ENCODE measurements at places on chromosomes 11 and 22.

- DNase-seq: no peak
These were observed 77.4 kb downstream of the MS4A13 start for GRCh38 chr11:60592601-60593000.

DNA sequence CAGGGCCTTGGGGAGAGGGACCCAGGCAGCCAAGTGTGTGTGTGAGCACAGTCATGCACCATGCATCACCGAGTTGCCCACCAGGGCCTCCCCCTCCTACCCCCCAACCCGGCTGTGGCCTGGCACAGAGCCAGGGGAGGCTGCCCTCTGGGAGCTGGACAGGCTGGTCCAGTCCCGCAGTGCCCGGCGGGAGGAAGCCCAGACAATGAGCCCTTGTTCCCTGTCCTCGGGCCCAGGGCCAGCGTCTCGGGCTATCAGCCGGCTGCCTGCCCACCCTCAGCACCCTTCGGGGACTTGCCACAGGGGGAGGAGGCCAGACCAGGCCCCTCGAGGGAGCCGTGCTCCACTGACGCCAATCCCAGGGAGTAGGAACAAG is 4.5 kb downstream of the LRRC75B start:
- DNase-seq: no peak

DNA sequence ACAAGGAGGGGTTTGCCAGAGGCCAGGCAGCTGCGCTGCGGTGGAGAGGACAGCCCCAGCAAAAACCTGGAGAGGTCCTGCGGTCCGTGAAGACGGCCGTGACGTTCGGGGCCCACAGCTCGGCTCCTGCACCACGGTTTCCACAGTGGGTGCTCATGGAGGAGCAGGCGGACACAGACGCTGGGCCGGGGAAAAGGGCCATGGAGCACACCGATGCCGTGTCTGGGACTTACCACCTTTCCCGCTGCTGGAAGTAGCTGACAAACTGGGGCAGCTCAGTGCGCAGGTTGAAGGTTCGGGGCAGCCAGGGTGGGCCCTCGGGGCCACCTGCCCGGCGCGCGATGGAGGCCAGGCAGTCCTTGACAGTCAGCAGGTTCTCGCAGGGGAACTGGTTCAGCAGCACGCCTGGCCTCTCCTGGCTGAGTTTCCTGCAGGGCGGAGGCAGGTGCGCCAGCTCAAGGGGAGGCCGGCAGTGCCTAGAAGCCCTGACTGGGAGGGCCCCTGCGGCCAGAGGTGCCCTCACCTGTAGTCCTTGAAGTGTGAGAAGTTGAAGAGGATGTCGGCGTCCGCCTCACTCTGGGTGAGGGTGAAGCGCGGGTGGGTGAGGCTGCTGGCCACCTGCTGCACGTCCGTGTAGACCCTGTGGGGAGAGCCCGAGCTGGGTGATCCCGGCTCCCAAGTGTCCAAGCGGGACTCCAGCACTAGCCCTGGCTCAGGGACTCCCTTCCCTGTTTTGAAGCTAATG is 12.8 kb downstream of the TTLL12 start:
- DNase-seq: no peak

- no peak for DNase-seq
These were observed 1.2 kb downstream of the SIK3 start for GRCh38 chr11:117097014-117097388.

GRCh38 chr11:8329847-8330361 is 66.2 kb upstream of the LMO1 start:
- no peak for DNase-seq

GRCh38 chr11:12103411-12104225 is 6.8 kb upstream of the MICAL2 start:
- DNase-seq: no peak

GRCh38 chr11:61682093-61682732 is 2.0 kb downstream of the DAGLA start:
- no peak for DNase-seq

GRCh38 chr22:49305966-49306631 is 521.6 kb downstream of the BRD1 start:
- DNase-seq: no peak

GRCh38 chr11:70826541-70827335 is 425.6 kb downstream of the SHANK2 start:
- no peak for DNase-seq

DNA sequence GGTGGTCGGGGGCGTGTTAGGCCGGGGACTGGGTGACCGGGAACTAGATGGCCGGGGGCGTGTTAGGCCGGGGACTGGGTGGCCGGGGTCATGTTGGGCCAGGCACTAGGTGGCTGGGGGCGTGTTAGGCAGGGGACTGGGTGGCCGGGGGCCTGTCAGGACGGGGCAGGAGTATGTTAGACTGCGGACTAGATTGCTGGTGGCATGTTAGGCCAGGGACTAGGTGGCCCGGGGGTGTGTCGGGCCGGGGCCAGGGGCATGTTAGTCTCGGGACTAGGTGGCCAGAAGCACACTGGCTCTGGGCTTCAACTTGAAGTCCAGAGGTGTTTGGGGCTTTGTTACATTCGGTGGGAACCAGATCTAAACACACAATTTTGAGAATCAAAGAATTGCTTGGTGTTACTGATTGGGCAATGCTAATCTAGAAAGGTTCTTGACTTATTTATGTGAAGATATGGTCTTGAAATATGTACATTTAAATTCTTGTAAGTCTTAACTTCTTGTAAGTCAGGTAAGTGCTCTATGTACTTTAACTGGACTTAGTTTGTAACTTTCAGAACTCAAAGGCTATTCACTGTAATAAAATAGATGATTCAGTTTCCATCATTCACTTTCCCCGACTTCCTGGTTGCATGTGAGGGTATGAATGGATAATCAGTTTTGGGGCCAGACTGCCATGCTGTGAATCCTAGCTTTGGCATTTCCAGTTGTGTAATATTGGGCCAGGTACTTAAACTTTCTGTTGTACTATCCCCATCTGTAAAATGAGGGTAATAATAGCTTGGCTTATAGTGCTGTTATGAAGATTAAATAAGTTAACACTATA is 1.1 kb downstream of the EXT2 start:
- no peak for DNase-seq

GRCh38 chr11:58318532-58318931 is 40.3 kb downstream of the OR5B17 start:
- DNase-seq: no peak

DNA sequence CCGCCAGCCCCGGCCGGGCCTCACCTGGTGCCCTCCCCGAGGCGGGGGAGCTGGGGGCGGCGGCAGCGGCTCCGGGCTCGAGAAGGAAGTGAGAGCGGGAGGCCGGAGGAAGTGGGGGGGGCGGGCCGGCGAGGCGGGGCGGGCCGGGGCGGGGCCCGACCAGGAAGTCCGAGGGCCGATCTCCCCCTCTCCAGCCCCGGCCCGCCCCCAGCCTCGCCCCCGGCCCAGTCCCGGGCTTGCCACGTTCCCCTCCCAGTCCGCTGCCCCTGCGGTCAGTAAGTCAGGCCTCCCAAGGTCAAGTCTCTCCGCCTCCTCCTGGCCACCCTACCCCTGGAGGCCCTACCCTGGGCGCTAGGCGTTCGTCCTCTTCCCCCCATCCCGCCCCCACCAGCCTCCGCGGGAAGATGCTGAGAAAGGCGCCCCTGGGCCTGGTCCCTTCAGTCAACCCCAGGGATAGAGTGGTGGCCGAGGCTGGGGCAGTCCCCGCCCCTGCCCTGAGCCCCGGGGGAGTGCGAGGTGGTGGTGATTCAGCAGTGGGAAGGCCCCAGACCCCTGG is at the start of gene RHOG:
TSS of gene RHOG (minus strand) at position 90 of the 556 bp plus-strand sequence. CDS start 12,821 bp downstream, outside the sequence.
- peak; percentile 54 for DNase-seq

DNA sequence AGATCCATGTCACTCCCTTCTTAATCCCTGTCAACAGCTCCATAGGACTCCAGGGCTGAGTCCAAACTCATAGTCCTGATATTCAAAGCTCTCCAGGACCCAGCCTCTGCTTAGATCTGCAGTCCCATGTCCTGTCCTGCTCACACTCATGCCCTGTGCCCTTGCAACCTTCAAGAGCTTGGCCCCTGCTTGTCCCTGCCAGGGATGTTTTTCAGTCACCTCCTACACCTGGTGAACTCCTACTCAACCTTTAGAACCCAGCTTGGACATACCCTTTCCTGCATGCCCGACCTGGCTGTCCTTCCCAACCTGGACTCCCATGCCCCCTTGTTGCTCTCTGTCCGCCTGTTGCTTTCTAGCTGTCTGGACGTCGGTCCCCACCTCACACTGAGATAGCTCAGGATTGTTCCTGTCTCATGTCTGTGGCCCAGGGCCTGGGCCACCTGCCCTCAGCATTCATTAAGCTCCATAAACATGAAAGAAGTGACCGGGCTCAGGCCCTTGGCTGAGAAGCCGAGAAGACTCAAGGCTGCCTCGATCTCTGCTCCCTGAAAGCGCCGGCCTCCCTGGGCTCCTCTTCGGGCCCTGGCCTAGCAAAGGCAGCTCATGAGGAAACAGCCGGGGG is 48.8 kb upstream of the RTL6 start:
- DNase-seq: no peak

- DNase-seq: no peak
These were observed 244.0 kb downstream of the CASP12 start for GRCh38 chr11:104654181-104654813.

GRCh38 chr11:108654994-108655631 is 9.8 kb upstream of the DDX10 start:
- DNase-seq: no peak

GRCh38 chr11:62546244-62546928 is at the start of gene AHNAK:
Gene AHNAK, minus strand, starts transcription at chr11:62546806. Its CDS starts 10,708 bp downstream, at chr11:62536098.
- DNase-seq: peak; percentile 33

DNA sequence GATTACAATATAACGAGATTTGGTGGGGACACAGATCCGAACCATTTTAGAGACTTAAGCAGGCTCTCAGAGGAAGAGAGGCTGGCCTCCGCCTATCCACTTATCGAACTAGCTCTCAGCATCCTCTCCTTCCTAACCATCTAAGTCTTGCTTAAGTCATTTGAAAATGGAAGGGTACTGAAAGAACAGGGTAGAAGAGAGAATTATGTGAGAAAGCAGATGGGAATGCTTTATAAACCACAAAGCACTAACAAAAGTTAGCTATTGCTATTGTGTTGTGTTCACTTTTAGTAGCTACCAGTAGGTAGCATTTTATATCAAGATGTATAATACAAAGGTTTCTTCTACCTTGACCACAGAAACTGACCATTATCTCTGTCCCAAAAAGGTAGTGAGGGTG is 153.4 kb upstream of the CADM1 start:
- no peak for DNase-seq

GRCh38 chr11:44880953-44881352 is 69.7 kb downstream of the TP53I11 start:
- DNase-seq: no peak

- DNase-seq: no peak
These were observed 6.0 kb upstream of the OR10D3 start for GRCh38 chr11:124176925-124177715.

GRCh38 chr11:86222081-86222480 is 22.5 kb upstream of the EED start:
- DNase-seq: no peak

DNA sequence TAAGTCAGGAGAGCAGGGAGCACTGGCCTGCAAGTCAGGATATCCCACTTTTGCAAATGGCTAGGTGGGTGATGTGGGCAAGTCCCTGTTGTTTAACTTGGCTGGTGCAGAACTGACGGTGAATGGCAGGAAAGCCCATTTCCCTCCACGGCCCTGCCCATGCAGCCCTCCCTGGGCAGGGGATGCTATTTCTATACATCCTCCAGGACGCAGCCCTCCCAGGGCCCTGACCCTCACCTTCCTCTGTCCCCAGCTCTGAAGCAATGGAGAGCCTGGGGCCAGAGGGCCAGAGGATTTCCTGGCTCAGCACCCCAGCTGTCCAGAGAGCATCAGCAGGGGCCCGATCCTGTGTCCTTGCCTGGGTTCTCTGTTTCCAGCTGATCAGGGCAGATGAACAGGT is 91.3 kb downstream of the TSPAN18 start:
- no peak for DNase-seq

DNA sequence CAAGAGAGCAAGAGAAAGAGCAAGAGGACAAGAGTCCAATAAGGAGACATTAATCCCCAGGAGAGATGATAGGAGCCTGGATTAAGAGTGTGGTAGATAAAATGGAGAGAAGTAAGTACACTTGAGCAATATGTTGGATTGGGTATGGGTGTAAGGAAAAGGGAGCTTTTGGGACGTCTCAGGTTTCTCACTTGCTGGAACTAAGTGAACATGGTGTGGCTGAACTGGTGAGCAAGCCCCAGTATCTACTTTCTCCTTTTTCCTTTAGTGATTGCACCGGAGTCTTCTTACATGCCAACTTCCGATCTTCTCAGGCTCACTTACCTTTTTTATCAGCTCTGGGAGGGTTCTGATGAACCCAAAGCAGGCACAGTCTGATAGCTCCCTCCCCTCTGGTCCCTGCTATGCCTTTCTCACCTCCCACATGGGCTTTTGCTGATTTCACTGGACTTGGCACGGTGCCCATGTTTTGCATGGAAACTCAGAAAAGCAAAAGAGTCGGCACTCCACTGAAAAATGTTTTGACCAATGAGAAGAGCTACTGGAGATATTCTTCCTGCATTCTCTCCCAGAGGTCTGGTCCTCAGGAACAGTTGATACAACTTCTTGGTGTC is 14.5 kb upstream of the APLNR start:
- DNase-seq: no peak

DNA sequence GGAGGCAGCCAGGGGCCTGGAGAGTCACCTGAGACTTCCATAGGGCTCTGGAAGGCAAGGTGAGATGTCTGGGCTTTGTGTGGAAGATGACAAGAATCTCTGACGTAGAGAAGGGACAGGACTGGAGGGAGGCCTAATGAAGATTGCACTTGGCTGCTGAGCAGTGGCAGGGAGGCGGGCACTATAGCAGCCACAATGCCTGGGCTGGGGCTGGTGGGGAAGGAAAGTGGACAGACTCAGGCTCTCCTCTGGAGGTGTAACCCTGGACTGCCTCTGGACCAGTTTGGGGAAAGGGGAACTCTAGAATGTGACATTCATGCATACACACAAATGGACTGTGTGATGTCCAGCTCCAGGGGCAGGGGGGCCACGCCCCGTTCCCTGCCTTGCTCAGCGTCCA is 34.3 kb upstream of the CYP2D6 start:
- no peak for DNase-seq

Measured in effector CD8-positive, alpha-beta T cell (primary cell).